ENCODE measurements at places on chromosomes 7 and 10.

GRCh38 chr10:43254881-43255633, 11.8 kb downstream of the RASGEF1A start:
- no peak for DNase-seq

DNA sequence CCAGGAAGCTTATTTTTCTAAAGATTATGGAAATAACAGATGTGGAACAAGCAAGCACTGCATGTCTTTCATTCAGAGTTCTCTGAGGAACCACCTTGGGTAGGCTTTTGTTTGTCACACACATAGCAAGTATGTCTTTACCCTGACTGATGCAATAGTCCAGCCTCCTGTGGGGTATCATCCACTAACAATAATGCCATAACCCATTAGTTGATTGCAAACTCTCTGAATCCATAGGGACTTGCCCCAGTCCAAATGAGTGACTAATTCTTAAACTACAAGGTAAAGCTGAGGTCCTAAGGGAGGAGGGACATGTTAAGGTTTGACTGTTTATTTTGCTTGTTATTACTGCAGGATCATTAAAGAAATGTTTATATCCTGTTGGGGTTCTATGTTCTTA, 151.4 kb upstream of the PRPS1L1 start:
- DNase-seq, result no peak

GRCh38 chr10:78744491-78745090, 324.2 kb upstream of the ZMIZ1 start:
- DNase-seq, result no peak

- no peak for DNase-seq
Measured at GRCh38 chr10:130043491-130043890, 67.1 kb downstream of the C10orf143 start.

DNA sequence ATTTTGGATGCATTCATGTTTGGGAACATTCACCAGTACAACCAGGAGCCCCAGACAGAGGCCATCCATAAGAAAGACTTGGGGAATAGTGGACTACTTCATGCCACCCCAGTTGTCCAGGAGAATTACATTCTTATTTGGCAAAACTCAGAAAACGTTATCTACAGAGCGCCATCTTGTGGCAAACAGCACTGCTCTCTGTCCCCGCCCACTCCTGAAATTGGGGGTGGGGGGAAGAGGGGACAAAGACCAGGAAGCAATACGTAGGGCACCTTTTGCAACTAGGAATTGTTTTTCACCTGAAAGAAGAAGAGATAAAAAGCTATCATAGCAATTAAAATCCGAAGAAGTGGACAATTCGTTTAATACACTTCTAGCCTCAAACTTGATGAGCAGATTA, 134.6 kb upstream of the MGMT start:
- DNase-seq, result no peak

DNA sequence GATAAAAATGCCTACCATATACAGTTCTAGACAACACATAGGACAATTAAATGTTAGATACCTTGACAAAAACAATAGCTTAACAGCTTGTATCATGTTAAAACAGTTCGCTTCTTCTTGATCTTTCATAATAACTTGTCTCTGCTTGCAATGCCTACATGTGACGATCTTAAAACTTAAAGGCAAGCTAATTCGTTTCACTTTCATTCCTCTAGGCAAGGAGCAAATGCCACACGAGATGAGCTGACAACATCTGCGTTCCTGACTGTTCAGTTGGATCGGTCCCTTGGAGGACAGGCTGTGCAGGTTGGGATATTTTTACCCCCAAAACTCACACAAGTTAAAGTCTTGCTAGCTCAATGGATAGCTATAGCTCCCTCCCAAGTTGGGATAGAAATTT, 51.6 kb upstream of the ARL4A start:
- DNase-seq, result no peak

DNA sequence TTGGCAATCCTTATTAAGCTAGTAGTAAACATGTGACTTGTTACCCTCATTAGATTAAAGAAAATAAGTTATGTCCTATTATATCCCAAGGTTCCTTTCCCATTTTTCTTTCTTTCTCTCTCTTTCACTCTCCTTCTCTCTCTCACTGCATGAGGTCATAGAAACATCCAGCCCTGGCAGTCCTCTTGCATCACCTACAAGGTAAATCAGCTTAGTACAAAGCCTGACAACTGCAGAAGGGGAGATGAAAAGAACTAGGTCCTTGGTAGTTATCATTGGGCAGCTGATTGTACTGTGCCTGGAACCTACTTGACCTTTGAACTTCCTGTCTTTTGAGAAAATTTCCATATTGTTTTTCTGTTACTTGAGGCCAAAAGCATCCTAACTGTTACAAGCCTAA, 307.9 kb upstream of the SP8 start:
- DNase-seq, result no peak

DNA sequence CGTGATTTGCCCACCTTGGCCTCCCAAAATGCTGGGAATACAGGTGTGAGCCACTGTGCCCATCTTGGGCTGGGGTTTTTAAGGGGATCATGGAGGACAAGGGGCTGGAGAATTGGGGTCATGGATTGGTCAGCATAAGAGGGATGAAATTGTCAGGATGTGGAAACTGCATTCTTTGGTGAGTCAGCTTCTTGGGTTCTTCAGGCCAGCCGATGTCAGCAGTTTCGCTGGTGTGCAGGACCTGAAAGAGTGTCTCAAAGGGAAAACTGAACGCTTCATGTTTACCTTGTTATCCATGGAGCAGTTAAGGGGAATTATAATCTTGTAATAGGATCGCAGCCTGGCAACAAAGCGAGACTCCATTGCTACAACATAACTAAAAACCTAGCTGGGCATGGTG, 13.0 kb downstream of the GALNT17 start:
- DNase-seq, result no peak

DNA sequence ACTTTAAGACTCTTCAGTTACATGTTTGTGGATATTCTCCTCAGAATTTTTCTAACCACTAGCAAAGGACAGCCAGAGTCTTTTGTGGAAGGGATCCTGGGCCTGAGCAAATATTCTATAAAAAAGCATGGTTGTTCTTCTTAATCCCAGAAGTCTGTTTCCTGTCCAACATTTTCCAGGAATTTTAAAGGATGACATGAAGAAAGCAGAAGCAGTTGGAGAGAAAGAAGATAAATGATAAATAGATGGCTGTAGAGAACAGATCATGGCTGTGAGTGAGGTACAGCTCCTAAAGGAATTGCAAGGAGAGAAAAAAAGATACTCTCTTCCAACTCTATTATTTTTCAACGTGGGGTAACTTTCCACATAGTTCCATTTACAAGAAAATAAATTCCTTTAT, 91.8 kb upstream of the STEAP4 start:
- DNase-seq, result no peak

DNA sequence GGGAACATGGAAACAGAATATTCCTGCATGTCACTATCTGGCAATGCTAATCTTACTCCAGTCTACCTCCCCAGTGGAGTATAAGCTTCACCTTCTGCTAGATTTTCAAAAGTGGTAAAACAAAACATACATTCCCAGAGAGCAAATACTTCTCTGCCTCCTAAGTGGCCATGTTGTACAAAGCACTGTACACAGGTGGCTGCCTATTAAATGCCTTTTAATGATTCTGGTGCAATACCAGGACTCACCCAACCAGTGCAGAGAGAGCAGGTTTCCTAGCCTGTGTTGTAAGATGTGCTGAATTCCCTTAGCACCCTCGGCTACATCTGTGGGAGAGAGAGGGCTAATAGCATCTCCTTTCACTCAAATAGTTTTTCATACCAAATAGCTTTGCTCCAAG, 684.3 kb upstream of the NRP1 start:
- DNase-seq, result no peak

All from AG08396 (cell line).